Stimulated activated CD4-positive, alpha-beta T cell treated with anti-CD3 and anti-CD28 coated beads, Interleukin-1b, Interleukin-23, amount 100 ng/mL, for 24 hours (primary cell): ENCODE measurements at places on chromosomes 11 and 22.
A peak's percentile ranks its signal among the peaks of the same experiment; 100 is the strongest.

DNA sequence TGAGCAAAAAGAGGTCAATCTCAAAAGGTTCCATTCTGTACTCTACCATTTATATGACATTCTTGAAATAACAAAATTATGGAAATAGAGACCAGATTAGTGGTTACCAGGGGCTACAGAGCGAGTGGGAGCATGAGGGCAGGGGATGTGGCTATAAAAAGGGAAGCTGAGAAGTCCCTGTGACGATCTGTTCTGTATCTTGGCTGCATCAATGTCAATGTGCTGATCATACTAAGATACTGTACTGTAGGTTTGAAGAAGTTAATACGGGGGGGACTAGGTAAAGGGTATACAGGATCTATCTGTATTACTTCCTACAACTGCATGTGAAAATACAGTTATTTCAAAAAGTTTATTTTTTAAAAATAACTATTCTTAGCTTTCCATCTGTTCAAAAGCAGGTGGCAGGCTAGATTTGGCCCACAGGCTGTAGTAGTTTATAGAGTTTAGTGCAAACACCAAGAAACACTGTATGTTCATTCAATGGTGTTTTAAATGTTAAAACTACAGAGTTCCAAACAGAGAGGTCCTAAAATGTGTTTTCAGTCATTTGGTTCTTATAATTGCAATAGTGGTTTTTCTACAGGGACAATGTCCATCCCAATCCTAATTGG is 78.2 kb downstream of the SMCO4 start:
- no peak for DNase-seq

- DNase-seq, result no peak
Observed at GRCh38 chr11:45852018-45852711, 4.9 kb downstream of the CRY2 start.

- no peak for DNase-seq
Observed at GRCh38 chr11:111918390-111919256, at the start of gene C11orf52. Gene C11orf52 (plus strand): TSS chr11:111918913. CDS start chr11:111918973, 60 bp downstream.

DNA sequence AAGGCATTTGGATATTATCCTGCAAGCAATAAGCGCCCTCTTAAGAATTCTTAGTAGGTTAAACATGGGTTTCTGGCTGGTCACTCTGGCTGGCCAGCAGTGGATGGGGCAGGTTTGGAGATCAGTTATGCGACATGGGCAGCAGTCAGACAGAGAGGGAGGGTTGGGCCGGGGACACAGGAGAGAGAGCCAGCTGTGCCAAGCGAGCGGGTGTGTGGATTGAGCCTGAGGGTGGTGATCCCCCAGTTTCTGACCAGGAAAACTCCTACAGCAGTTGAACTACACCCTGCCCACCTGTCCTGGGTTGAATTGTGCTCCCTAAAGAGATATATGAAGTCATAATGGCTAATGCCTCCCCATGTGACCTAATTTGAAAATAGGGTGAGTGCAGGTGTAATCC is 671.2 kb downstream of the TBC1D22A start:
- DNase-seq, result no peak

DNA sequence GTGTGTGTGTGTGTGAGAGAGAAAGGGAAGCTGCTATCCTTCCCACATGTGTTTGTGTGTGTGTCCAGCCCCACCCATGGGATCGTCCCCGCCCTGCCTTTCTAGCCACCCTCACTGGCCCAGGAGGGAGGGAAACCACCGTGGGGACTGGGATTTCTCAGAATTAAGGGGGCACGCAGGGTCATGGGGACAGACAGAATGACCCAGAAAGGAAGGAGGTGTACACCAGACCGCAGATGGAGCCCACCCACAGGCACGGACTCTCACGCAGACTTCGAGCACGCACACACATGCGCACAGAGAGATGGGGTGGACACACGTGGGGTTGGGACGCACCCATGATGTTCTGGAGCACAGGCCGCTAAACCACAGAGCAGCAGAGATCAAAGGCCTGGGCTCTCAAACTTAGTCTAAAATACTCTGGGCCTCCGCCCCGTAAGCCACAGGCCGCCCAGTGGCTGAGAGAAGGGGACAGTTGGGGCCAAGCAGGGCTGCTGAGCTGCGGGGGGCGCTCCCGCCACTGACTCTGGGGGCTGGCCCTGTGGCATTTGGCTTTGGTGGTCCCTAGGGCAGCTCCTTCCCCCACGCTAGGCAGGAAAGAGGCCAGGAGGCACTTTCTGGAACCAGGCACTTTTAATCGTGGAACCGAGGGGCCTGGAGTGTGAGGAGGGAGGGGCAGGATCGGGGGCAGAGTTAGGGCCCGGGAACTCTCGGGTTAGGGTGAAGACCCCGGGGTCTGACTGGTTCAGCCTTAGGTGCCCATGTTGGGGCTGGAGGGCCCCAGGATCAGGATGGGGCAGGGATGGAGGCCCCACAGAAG is 1.5 kb downstream of the IFITM5 start:
- DNase-seq, result no peak

DNA sequence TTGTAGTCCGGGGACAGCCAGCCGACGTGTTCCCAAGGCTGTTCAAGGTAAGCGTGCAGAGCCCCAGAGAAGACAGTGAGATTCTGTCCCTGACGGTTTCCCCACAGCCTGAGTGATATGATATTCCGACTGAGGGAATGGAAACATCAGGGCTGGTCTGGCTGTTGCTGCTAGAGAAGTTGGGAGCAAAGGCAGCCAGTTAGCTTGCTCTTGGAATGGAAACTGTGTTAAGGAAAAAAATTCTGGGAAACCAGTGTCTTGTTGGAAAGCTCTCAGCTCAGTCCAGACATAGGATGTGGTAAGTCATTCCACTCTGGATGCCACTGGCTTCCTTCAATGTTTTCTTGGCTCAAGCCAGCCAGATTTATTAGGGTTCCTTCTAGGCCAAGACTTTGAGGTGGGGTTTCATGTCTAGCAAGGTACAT is 8.8 kb downstream of the CRY2 start:
- DNase-seq, result no peak

DNA sequence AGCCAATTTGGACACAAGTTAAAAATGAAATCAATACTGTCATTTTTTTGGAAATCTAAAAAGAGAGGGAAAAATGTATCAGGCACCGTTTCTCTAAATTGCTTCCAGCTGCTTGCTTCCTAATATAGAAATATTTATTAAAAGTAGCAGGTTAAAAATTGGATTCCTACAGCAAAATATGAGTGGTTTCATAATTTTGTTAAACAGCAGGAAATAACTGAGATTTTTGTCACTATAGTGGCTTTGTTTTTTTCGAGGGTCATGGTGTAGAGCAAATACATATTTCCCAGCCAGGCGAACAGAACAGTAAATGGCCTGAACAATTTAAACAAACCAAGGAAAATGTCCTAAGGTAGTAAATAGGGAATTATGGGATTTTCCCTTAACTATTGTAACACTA is 159.7 kb downstream of the DDX10 start:
- DNase-seq, result no peak

DNA sequence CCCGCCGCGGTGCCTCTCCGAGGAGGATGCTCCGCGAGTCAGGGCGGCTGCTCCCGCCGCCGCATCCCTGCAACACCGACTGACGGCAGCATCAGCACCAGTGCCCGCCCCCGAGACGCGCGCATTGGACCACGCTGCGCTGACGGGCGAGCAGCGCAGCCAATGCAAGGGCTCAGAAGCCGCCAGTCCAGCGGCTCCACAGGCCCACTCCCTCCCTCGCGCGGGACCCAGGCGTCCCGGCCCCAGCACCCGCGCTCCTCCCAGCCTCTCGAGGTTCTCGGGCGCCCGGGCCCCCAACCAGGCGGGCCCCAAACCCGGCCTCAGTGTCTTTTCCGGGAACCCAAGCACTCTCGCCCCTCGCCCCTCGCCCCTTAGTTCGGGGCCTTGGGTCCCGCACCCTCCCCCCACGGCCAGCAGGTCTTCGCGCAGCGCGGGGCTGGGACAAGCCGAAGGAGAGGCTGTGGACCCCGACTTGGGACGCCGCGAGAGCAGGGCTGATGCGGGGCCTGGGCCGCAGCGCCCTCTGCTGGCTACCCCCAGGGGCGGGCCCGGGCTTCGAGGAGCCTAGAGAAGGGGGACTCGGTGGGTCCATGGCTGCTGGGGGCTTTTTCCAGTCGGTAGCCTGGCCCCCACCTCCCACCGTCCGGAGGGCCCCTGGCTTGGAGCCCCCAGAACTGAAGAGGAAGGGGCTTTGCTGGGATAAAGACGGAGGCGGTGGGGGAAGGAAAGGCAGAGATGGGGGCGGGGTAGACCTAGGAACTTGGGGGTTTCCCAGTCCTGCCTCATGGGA is at the start of gene NRXN2:
Gene NRXN2, minus strand, starts transcription at position 81 of the 790 bp plus-strand sequence. CDS start 9,498 bp downstream, outside the sequence.
- DNase-seq, result peak; percentile 72

GRCh38 chr11:99268886-99269285 is 248.1 kb downstream of the CNTN5 start:
- DNase-seq, result no peak

DNA sequence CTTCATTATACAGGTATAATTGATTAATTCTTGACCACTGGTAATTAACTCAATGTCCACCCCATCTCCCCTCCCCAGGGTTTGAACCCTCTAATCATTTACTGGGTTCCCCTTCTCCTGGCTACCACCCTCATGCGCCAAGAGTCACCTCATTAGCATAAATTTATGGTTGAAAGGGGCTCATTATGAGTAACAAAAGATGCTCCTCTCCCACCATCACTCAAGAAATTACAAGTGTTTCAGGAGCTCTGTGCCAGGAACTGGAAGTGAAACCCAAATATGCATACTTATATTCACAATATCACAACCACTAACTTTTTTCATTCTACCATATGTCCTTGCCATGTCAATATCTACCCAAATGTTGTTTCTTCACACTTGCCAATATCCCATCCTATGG is 7.8 kb upstream of the STIP1 start:
- DNase-seq, result no peak

DNA sequence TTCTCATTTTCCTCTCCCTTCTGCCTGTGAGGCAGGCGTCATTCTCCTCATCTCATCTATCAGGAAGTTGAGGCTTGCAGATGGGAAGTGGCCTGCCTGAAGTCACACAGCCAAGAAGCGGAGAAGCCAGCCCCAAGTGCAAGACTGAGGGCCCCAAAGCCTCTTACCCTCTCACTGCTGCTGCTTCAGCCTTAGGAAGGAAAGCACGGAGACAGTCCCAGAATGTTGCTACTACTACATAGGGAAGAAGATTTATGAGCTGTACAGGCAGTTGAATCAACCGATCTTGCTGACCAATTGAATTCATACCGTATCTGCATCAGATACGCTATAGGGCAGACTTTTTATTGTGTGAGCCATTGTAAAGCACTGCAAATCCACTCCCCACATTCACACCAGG is 89.0 kb downstream of the CWC15 start:
- DNase-seq, result no peak

DNA sequence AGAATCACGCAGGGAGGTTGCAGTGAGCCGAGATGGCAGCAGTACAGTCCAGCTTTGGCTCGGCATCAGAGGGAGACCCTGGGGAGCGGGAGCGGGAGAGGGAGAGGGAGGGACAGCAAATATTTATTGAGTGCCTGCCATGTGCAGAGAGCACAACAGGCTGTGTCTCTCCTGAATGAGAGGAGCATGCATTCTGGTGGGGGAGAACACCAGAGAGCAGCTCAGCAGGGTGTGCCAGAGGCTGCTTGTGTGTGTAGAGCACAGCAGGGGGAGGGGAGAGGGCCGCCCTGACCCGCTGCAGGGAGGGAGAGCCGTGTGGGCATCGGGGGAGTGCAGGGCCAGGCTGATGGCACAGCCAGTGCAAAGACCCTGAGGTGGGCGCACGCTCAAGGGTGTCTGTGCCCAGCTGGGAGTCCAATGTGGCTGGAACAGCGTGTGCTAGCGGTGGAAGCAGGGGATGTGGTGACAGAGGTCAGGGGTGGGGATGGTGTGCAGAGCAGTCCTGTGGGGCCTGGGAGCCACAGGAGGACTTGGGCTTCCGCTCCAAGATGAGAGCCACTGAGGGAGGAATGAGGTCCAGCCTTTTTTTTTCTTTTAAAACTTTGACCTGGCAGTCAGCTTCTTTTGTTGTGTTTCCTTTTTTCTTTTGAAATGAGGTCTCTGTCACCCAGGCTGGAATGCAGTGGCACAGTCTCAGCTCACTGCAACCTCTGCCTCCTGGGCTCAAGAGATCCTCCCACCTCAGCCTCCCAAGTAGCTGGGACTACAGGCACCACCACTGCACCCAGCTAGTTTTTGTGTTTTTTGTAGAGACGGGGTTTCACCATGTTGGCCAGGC is 12.0 kb downstream of the PPIL2 start:
- DNase-seq, result no peak

DNA sequence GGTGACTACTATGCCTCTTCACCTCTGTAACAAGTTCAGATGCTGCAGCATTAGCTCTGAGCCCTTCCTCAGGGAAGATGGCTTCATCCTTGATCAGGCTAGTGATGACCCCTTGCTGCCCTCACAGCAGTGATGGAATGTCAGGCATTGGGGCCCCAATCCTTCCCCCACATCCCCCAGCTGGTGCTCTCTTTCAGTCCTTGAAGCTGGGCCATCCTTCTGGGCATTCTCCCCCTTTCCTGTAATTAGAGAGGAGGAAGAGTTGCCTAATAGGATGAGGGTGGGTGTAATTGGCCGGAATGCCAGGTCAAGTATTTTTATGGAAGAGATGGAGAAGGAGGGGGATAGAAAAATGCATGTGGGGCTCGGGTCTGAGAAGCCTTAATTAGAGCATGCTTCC is 62.6 kb downstream of the TRAF6 start:
- DNase-seq, result no peak

DNA sequence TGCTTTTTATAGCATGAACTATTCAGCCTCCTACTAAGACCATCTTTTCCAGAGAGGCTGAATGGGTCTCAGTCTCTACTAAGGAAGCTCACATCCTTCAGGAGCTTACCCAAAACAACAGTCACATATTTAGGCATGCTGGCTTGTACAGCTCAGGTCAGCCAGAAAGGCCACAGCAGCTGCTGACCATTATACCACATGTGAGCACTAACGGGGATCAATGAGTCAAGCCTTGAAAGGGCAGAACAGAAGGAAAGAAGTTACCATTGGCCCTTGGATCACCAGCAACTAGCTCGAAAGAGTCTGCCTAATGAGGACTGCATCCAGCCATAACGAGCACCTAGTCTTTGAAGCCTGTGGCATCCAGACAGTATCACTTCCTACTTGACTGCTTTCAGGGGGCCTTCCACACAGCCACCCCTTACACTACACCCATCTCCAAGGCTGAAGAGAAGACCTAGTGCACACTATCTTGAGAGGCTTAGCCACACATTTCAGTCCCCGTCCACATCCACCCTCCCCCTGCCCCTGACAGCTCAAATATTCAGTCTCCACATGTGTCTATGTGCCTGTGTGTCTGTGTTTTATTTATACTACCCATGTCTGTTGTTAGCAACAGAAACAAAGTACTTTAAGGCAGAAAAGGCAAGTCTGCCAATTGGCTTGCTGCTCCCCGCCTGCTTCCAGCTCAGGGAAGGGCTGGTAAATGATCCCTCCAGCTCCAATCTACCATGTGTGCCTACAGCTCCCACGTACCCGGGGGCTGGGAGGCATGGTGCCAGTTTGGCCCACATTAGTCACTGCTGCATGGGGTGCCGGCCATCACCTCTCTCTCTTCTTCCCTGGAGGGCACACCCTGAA is 95.5 kb downstream of the RPL27A start:
- DNase-seq, result no peak

- DNase-seq, result no peak
Observed at GRCh38 chr11:41895081-41895480, 435.6 kb upstream of the LRRC4C start.

GRCh38 chr11:95387325-95387724 is 156.3 kb upstream of the SESN3 start:
- no peak for DNase-seq

- DNase-seq, result no peak
Observed at GRCh38 chr11:84855508-84856245, 771.5 kb downstream of the DLG2 start.
